Cortex of kidney (tissue), 1 donor: ENCODE measurements at places on chromosomes 2 and 18.

DNA sequence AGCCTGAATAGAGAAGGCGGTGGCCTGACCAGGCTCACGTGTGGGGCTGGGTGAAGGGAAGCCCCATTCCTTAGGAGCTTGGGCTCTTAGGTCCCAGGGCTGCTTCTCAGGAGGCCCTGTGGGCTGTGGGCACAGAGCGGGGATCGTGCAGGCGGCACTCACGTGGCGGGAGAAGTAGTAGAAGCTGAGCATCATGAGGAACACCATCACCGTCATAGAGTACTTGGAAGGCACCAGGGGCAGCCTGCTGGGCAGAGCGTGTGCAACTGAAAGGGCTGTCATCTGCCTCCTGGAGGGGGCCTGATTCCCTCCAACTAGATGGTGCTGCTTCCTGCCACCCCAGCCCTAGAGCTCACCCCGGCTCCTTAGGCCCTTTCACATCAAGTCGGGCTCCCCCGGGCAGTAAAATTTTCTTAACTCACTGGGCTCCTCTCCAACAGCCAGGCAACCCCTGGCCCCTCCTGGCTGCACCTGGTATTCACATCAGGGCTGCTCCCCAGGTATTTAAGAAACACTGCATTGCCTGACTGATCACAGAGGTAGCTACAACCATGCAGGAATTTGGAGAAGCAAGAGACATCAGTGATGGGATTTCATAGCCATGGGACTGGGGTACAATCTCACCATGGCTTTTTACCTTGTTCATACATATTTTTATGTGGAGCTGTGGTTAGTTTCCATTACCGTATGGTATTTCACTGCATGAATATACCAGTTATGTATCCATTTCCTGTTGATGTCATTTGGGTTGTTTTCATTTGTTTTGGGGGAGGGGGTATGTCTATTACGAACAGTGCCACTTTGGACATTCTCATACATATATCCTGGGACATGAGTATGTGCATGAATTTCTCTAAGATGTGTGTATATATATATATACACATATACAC, 32.9 kb downstream of the CENPO start:
- DNase-seq: no peak

DNA sequence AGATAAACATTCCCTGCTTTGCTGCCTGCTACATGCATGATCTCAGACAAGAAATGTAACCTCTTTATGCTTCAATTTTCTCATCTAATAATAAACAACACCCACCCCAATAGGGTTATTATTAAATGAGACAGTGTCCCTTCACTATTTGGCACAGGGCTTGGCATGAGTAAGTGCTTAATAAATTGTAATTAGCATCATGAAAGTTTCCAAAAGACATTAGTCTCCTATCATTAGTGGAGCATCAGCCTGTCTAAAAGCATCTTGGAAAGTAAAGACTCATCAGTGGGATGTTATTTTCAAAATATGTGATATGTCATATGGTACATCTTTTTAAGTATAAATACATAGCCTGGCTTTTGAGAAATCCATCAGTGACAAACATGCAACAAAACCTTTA, 275.0 kb downstream of the ZEB2 start:
- no peak for DNase-seq

- no peak for DNase-seq
Measured at GRCh38 chr2:180061085-180061484, 54.0 kb upstream of the CWC22 start.

DNA sequence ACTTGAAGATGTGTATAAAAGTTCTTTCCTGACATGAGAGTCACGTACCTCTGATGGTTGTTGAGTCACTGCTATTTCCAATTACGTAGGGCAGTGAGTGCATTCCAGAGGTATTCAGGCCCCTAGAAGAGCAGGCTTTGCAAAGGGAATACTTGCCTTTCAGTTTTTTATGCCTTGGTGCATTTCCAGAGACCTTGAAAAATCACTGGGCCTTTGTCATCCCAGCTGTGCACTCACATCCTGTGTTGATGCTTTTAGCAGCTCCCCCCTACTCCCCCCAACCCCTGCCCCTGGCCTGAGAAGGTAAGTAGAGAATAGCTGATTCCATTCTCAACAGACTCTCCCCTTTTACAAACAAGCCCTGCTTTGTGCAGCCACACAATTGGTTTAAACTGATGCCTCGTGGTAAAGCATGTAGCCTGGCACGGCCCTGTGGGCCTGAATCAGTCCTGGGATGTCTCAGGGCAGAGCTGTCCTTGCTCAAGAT, 174.2 kb downstream of the PRPF40A start:
- no peak for DNase-seq

- DNase-seq: no peak
Measured at GRCh38 chr2:47945046-47945781, 38.9 kb upstream of the FBXO11 start.

DNA sequence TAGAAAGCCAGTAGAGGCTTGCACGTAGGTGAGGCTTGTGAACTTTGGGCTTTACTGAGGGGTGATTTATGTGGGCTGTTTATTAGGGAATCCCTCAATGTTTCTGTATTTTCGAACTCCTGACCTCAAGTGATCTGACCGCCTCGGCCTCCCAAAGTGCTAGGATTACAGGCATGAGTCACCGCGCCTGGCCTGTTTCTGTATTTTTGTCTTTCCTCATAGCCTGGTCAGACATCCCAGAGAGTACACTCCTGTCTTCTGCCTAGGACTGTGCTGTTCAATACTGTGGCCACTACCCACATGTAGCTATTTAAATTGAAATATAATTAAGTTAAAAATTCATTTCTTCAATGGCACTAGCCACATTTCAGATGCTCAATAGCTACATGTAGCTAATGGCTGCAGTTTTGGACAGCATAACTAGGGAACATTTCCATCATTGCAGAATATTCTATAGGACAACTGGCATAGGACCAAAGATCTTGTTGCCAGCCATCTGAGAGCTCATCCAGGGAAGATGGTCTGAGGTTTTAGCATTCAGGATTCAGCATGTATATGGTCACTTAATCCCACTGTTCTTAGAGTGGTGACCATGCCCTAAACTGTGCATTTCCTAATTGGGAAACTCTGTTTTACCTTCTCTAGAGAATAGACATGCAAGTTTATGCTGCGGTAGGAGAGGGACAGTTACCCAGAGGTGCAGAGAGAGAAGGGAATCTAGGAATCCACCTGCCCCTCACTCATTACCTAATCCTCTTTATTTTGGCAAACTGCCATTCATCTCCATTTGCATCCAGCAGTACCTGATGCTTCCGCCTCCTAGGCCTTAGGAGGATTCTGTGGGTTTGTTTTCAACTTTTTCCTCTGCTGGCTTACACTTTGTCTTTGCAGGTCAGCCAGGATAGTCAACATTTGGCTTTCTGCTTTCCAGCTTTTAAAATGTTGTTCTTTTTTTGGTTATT, 64.4 kb downstream of the LCLAT1 start:
- DNase-seq: no peak

DNA sequence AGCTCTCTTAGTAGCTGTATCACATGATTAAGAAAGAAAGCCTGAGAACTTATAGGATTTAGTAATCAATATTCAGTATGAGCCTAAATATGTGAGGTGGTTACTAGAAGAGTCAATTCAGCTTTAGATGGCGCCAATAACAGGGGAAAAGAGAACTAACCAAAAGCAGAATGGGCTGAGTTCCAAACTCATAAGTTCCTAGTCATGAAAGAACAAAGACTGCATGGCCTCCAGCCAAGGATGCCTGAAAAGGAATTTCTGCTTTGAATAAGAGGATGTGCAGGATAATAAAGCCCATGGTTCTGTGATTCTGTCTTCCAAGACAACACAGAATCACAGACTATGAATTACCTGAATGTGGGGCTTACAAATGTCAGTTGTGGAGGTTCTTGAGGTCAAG, 196.5 kb downstream of the SATB2 start:
- DNase-seq: no peak

GRCh38 chr2:180050246-180050645, 43.1 kb upstream of the CWC22 start:
- DNase-seq: no peak

DNA sequence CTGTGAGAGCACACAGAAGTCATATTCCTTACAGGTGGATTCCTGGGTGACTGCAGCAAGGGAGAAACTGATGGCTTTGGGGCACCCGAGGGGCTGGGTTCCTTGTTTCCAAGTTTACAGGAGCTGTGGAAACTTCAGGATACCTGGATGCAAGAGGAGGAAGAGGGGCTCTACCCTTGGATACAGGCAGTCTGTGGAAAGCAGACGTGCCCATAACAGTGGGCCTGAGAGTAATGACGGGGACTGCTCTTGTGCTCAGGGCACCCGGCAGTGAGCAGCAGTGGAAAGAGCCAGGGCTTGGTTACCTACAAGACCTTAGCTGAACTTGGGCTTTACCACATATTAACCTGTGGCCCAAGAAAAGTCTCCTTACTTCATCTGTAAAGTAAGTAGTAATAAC, 102.2 kb upstream of the TGFA start:
- DNase-seq: no peak

DNA sequence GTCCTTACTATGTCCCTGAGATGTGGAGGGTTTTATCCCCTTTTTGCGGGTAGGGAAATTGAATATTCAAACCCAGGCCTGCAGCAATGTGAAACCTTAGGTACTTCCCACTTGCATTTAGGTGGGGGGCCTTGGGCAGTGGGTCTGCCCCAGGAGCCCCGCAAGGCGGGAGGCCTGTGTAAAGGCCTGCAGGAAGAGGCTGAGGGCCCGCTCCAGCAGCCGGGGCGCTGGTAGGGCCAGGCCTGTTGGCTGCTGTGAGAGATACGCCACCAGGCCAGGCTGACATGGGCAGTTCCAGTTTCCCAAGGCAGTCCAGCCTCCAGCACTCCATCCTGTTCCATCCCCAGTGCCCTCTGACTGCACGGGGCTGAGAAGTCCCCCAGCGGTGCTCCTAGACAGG, 64.2 kb downstream of the GBX2 start:
- no peak for DNase-seq

GRCh38 chr18:963276-963675, 58.6 kb downstream of the ADCYAP1 start:
- no peak for DNase-seq

GRCh38 chr18:48902023-48902855, 48.5 kb downstream of the SMAD7 start:
- DNase-seq: no peak

DNA sequence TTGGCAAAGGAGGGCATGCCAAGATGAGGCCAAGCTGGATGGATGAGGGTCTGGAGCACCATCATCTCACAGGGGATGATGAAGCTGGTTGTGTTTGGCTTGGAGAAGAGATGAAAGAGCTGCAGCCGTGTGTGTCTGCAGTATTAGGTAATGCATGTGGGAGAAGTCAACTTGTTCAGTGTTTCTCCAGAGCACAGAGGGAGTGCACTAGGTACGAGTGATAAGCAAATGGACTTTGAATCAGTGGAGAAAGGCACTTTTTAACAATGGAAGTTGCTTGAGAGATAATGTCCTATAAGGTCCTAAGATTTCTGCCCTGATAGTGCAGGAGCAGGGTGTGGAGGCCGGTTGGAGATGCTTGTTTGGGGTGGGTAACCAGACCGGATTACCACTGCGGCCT, 36.0 kb downstream of the SLC14A2 start:
- DNase-seq: no peak

DNA sequence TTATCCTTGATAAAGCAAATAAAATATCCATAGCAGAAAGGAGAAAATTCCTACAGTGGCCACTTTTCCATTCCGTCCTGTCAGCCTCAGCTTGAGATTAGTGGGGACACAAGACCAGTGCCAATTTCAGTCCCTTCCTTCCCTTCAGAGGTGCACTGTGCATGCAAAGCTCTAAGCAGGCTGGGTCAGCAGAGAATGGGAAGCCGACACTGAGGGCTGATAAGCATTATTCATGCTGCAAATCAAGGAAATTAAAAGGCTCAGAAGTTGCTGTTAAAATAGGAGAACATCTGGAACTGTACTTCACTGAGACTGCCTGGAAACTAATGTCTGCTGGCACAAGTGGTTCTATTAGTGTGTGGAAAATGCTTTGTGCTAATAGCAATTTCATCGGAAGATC, 534.3 kb downstream of the ADCYAP1 start:
- DNase-seq: no peak

DNA sequence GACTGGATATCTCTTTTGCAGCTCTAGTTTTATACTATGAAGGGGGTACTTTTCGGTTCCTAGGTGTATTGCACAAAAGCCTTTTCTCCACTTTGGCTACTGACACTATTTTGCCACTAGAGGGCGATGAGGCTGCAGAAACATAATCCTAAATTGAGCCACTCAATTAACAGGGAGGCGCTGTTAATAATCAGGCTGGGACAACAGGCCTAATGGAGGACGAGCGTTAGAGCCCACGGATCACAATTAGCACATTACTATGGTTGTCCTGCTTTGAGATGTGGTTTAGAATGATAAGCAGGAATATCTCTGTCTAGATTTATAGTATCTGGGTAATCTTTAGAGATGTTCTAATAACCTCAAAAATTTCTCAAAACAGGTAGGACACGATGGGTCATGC, 62.2 kb upstream of the PMAIP1 start:
- DNase-seq: no peak

GRCh38 chr2:11629851-11630250, 40.1 kb downstream of the NTSR2 start:
- no peak for DNase-seq

DNA sequence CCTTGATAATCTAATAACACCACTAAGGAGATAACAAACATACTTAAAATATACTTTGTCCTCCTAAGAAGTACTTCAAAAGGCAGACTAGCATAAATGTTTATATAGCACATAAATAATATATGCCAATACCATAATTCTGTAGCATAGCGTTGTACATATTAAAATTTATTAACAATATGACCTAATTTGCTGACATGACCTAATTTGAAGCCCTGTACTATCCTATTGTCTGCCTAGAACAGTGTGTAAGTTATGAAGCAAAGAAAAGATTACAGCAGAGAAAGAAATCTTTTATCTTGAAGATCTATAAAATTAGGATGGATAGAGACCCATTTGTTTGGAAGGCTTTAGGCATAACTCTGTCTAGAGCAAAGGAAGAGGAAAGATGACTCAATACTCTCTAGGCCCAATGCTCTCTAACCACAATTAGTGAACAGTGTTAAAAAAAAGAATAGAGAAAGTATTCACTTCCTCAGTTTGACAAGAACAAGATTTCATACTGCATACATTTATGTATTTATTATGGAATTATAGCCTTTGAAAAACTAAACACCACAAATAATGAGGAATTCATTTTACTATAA, 231.3 kb downstream of the ZRANB3 start:
- DNase-seq: no peak

DNA sequence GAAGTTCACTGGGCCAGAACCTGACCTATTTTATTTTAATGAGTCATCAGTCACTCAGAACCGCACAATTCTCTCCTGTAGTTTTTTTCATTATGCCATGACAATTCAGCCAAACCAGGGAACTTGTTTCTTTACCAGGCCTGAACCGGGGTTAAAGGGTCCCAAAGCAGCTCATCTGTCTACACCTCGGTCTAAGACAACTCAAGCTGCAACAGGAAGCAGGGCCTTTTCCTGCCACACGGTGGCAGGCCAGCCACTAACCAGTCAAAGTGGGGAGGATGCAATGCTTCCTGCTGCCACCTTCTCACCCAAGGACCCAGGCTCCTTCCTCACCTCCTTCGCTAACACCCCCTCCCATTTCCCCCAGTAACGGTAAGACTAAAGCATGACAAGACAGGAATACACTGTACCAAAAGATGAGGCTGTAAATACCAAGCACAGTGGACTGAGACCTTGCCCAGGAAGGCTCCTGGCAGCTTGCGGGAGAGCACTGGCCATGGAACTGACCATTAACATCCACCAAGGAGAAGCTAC, 56.7 kb upstream of the ACKR3 start:
- DNase-seq: no peak
